ENCODE measurements at places on chromosomes 7 and 10. TPM values are rescaled to one million over a fixed set of nuclear protein-coding genes. Genes with fewer than 3 reads are reported as not detected.

The CAMK2B gene
- total RNA-seq = not detected

The SPDYE2B gene
- total RNA-seq = not detected

The CHAT gene
- total RNA-seq = not detected

The FKBP6 gene
- total RNA-seq = not detected

The ANKRD30A gene
- not detected for total RNA-seq

The IGF2BP3 gene
- 28.4 TPM for total RNA-seq

The CYP3A5 gene
- 2.9 TPM for total RNA-seq

The PLPP4 gene
- 0.34 TPM for total RNA-seq

The SLK gene
- total RNA-seq = 98.4 TPM

The PLAU gene
- total RNA-seq = 90.2 TPM

The TFPI2 gene
- 1.7 TPM for total RNA-seq

The HABP2 gene
- total RNA-seq = not detected

The ST8SIA6 gene
- total RNA-seq = 0.85 TPM

The MACC1 gene
- total RNA-seq = 38.3 TPM

The SEMA3D gene
- not detected for total RNA-seq

The ABCB1 gene
- total RNA-seq = not detected

The CALML5 gene
- 2.3 TPM for total RNA-seq

The NFKB2 gene
- 17.8 TPM for total RNA-seq

The SPDYE9 gene
- not detected for total RNA-seq

The LAMB4 gene
- total RNA-seq = 0.50 TPM

The SPDYE16 gene
- total RNA-seq = not detected

The C10orf143 gene
- 0.34 TPM for total RNA-seq

The DEPP1 gene
- 3.7 TPM for total RNA-seq

The LRRC18 gene
- not detected for total RNA-seq

The BAZ1B gene
- total RNA-seq = 93.0 TPM

The IFRD1 gene
- total RNA-seq = 179 TPM

The GNAT3 gene
- total RNA-seq = not detected

The C10orf53 gene
- not detected for total RNA-seq

The TMEM213 gene
- not detected for total RNA-seq

The PPP1R9A gene
- total RNA-seq = 0.34 TPM

The LBX1 gene
- not detected for total RNA-seq

The EVX1 gene
- not detected for total RNA-seq

The UPK3B gene
- total RNA-seq = 1.4 TPM
